Neural progenitor cell (in vitro differentiated cells): ENCODE measurements at places on chromosomes 5 and 9. TPM values are rescaled to one million over a fixed set of nuclear protein-coding genes. Genes with fewer than 3 reads are reported as not detected.

The NRARP gene
- 20.7 and 25.2 TPM in 2 replicates for total RNA-seq

The CPEB4 gene
- total RNA-seq = 8.7 and 12.5 TPM in 2 replicates

The ADGRD2 gene
- total RNA-seq = 0.13 and 0.43 TPM in 2 replicates

The RALGPS1 gene
- 21.3 and 30.7 TPM in 2 replicates for total RNA-seq

The STPG3 gene
- total RNA-seq = not detected in 2 replicates

The RANBP17 gene
- total RNA-seq = 38.7 and 49.7 TPM in 2 replicates

The MAP1B gene
- total RNA-seq = 84.4 and 247 TPM in 2 replicates

GRCh38 chr5:5335107-5335506 lies 87.4 kb upstream of the ICE1 start:
- H3K4me3 ChIP-seq = no peak overlapping the region
- DNase-seq = no peak
- no peaks in the 10 kb centered on the region for H3K27me3 ChIP-seq
- H3K4me1 ChIP-seq = peaks cover 38% of the 10 kb centered on the region
- no peaks in the 10 kb centered on the region for H3K36me3 ChIP-seq

GRCh38 chr9:3865141-3865772 lies 339.5 kb upstream of the RFX3 start:
- H3K36me3 ChIP-seq = no peaks in the 10 kb centered on the region
- peaks cover 17% of the 10 kb centered on the region for H3K4me1 ChIP-seq
- H3K27me3 ChIP-seq = no peaks in the 10 kb centered on the region
- no peak overlapping the region for H3K27ac ChIP-seq
- DNase-seq = no peak
- H3K4me3 ChIP-seq = no peak overlapping the region

DNA sequence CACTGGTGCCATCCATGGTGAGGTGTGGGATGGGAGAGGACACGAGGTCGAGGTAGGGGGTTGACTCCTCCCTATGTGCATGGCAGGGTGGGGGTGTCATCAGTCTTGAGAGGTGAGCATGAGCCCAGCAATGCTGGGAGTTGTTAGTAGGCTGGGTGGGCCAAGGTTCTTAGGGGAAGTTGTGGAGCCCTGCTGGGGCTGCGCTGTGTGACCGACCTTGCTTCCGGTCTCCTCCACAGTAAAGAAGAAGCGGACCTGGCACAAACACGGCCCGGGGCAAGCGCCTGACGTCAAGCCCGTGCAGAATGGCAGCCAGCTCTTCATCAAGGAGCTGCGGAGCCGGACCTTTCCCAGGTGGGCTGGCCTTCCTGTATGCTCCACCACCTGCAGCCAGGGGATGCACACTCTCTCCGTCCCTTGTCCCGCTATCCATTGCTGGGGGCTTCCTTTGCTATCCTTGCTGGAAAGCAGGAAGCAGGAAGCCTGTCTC lies 59.8 kb downstream of the PHF2 start:
- H3K36me3 ChIP-seq = peaks cover 10% of the 10 kb centered on the region
- H3K4me3 ChIP-seq = no peak overlapping the region
- DNase-seq = no peak
- H3K27me3 ChIP-seq = no peaks in the 10 kb centered on the region
- no peak overlapping the region for H3K27ac ChIP-seq
- H3K4me1 ChIP-seq = no peaks in the 10 kb centered on the region

GRCh38 chr5:66967826-66968262 lies 228.8 kb downstream of the CD180 start:
- H3K4me3 ChIP-seq = no peak overlapping the region
- H3K36me3 ChIP-seq = no peaks in the 10 kb centered on the region
- H3K27me3 ChIP-seq = no peaks in the 10 kb centered on the region
- H3K27ac ChIP-seq = no peak overlapping the region

- no peak overlapping the region for H3K27ac ChIP-seq
- H3K4me1 ChIP-seq = no peaks in the 10 kb centered on the region
- peak; percentile 3 for DNase-seq
- no peak overlapping the region for H3K4me3 ChIP-seq
- no peaks in the 10 kb centered on the region for H3K27me3 ChIP-seq
These were observed 454.6 kb upstream of the TUSC1 start for GRCh38 chr9:26132746-26133312.

DNA sequence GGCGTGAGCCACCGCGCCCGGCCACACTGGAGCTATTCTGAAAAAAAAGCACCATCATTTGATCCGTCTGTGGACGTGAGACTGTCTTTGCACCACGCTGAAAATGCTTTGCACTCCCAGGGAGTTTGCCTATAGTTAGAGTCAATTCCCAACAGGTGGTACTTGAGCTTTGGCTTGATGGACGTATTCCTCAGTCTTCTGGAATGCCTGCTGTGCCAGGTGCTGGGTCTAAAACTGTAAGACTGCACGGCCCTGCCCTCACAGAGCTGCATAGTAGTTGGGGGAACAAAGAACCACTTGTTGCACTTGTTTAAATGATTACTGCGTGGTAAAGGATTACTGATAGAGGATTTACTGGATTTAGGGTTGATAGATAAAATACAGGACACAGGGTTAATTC lies 3.4 kb upstream of the CCNO start:
- H3K4me1 ChIP-seq = peaks cover 10% of the 10 kb centered on the region
- DNase-seq = peak; percentile 56
- H3K27ac ChIP-seq = no peak overlapping the region
- no peaks in the 10 kb centered on the region for H3K36me3 ChIP-seq
- peaks cover 86% of the 10 kb centered on the region for H3K27me3 ChIP-seq

DNA sequence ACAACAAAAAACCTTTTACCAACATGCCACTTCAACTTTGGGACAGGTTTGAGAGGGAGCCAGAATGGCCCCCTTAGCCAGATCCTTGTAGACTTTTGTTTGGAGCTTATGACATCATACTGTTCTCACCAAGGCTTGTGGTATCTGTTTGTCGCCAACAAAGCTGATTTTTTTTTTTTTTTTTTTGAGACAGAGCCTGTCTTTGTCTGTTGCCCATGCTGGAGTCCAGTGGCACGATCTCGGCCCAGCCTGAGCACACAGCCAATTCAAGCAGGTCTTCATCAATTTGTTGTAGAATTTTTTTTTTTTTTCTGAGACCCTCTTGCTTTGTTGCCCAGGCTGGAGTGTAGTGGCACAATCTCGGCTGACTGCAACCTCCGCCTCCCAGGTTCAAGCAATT lies 26.4 kb upstream of the NTNG2 start:
- H3K4me1 ChIP-seq = peaks cover 26% of the 10 kb centered on the region
- no peak overlapping the region for H3K27ac ChIP-seq
- DNase-seq = no peak

DNA sequence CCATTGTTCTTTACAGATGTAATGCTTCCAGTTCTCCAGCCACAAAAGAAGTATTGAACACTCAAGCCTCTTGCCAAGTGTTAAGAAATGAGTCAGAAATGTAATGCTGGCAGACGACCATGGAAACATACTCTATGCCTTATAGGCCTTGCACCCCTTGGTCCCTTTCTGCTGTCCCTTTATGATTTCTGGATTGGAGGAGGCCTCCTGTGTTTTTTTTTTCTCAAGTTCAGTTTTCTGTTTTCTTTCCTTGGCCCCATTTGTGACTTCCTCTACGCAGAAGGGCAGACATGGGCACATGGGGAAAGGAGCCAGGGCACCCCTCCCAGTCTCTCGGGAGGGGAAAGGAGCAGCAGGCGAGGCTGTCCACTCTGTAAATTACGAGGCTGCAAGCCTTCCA lies 53.4 kb downstream of the SNX18 start:
- no peaks in the 10 kb centered on the region for H3K27me3 ChIP-seq
- no peak for DNase-seq
- no peaks in the 10 kb centered on the region for H3K36me3 ChIP-seq
- no peak overlapping the region for H3K4me3 ChIP-seq
- H3K27ac ChIP-seq = no peak overlapping the region

DNA sequence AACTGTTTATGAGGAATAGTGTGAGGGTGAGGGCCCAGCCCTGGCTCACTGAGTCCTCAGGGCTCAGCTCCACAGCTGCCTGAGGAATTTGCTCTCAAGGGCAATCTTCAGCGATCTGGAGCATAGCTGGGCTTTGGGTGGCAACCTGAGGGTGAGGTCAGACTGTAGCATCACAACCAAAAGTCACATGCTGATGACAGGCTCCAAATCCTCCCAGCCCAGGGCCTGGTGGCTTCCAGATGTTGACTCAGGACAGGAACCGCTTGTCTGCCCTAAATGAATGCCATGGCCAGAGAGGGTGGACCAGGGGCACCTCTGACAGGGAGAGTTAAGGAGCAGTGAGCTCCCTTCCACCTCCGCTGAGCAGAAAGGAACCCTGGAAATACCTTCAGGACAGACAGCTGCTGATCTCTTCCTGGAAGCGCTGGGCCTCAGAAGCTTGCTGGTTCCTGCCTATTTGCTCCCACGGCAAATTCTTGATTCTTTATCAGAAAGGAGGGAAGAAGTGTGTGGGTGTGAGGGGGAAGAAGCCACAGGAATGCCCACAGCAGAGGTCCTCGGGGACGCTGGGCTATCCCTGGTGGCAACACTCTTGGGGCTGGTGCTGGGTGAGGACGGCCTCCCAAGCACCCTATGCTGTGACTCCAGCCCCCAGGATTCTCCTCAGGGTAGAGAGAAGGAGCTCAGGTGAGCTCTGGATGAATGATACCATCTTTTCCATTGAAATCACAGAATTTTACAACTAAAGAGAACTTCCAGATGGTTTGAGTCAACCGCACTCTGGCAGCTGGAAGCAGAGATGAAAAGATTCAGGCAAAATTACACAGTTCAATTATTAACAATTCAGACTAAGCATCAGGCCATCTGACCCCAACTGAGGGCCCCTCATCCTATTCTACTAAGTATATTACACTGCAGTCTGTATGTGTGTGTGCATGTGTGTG lies 13.8 kb upstream of the CTSL start:
- H3K4me1 ChIP-seq = no peaks in the 10 kb centered on the region
- H3K27me3 ChIP-seq = no peaks in the 10 kb centered on the region
- DNase-seq = no peak

GRCh38 chr5:32736842-32737241 lies 25.7 kb downstream of the NPR3 start:
- no peak for DNase-seq
- H3K4me1 ChIP-seq = no peaks in the 10 kb centered on the region
- H3K27ac ChIP-seq = no peak overlapping the region
- no peaks in the 10 kb centered on the region for H3K27me3 ChIP-seq
- H3K36me3 ChIP-seq = no peaks in the 10 kb centered on the region
- H3K4me3 ChIP-seq = no peak overlapping the region

GRCh38 chr5:10537624-10538023 lies 26.2 kb upstream of the ANKRD33B start:
- H3K36me3 ChIP-seq = no peaks in the 10 kb centered on the region
- H3K4me1 ChIP-seq = peaks cover 17% of the 10 kb centered on the region
- DNase-seq = no peak
- H3K27ac ChIP-seq = no peak overlapping the region
- H3K4me3 ChIP-seq = no peak overlapping the region
- no peaks in the 10 kb centered on the region for H3K27me3 ChIP-seq

DNA sequence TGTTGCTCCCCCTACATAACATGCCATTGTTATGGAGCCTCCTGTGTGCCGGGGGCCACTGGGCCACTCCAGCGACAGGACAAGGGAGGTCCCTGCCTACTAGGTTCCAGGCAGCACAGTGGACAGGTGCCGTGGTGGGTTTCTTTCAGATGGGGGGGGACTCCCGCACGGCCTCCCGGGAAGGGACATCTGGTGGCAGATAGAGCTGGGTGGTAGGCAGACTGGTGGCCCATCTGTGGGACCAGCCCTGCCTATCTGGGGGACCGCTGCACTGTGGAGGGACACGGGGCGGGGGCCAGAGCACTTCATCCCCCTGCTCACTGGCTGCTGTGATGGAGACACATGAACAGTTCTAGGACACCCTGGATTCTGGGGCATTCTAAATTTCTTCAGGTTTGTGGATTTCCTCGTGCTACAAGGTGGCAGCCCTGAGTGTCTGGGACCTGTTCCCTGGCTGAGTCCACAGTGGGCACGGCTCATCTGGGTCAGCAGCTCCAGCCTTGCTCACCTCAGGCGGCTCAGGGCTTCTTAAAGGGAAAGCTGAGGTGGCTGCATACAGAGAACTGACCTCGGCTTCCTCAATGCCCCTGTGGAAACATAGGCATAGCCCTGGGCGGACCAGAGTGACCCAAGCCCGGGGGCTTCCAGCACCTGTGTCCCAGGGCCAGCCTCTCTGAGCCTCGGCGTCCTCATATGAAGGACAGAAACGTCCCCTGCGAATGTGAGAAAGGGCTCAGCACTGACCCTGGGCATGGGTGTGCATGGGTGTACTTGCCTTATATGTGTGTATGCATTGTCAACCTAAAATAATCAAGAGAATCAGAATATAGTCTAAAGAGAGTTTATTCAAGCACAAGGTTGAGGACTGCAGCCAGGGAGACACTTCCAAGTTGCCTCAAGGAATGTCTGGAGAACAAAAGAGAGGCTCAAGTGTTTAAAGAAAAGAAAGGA lies 22.5 kb downstream of the FGD3 start:
- peak overlapping the region; percentile 75 for H3K27ac ChIP-seq
- peaks cover 27% of the 10 kb centered on the region for H3K4me1 ChIP-seq
- no peaks in the 10 kb centered on the region for H3K27me3 ChIP-seq
- no peaks in the 10 kb centered on the region for H3K36me3 ChIP-seq
- DNase-seq = no peak
- H3K4me3 ChIP-seq = peak overlapping the region; percentile 29

- H3K4me1 ChIP-seq = no peaks in the 10 kb centered on the region
- H3K27me3 ChIP-seq = no peaks in the 10 kb centered on the region
- DNase-seq = no peak
These were observed 4.1 kb downstream of the SLC23A1 start for GRCh38 chr5:139378941-139379361.

DNA sequence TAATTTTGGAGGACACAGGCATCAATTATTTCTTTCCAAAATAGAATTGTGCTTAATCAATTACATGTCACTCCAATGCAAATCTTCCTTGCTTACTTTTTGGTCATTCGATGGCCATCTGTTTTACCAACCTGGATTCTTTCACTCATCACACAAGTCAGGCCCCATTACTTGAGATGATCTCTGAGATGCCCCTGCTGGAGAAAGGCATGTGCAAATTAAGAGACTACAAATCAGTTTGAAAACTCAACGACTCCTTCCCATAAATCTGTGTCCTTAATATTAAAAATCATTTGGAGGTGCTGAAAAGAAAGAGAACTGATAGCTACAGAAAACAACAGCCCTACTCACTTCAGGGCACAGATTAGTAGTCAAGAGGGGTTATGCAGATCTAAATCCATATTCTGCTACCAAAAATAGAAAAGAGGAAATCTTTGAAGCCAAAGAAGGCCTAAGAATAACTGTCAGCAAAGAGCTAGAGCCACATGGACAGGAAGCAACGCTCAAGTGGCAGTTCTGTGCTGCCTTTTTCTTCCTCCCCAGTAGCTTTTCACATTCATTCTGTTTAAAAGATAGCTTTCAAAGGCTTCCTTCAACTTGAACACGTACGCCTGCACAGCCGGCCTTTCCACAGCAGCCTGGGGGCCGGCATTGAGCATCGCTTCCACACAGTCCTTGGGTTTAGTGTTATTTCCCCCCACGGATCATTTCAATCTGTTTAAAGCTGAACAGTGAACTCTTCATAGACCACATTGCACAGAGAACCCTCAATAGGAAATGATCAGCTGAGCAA lies 79.3 kb upstream of the MAP3K1 start:
- no peak overlapping the region for H3K4me3 ChIP-seq
- H3K4me1 ChIP-seq = peaks cover 10% of the 10 kb centered on the region
- H3K36me3 ChIP-seq = no peaks in the 10 kb centered on the region
